ENCODE measurements at places on chromosomes 5 and 9.

GRCh38 chr5:146877783-146878475 is 628 bp downstream of the PPP2R2B start:
- peak; percentile 43 for DNase-seq

- no peak for DNase-seq
Measured at GRCh38 chr9:9170439-9171134, 1371.0 kb upstream of the DMAC1 start.

GRCh38 chr5:71974622-71975021 is 132.7 kb upstream of the MAP1B start:
- no peak for DNase-seq

GRCh38 chr5:140084541-140084940 is 29.4 kb upstream of the PURA start:
- no peak for DNase-seq

- DNase-seq, result no peak
Measured at GRCh38 chr9:97394881-97395280, 17.0 kb upstream of the TDRD7 start.

GRCh38 chr5:69033690-69034089 is 60.1 kb upstream of the SLC30A5 start:
- no peak for DNase-seq

- no peak for DNase-seq
Measured at GRCh38 chr5:151155775-151156506, 1.6 kb downstream of the ANXA6 start.

DNA sequence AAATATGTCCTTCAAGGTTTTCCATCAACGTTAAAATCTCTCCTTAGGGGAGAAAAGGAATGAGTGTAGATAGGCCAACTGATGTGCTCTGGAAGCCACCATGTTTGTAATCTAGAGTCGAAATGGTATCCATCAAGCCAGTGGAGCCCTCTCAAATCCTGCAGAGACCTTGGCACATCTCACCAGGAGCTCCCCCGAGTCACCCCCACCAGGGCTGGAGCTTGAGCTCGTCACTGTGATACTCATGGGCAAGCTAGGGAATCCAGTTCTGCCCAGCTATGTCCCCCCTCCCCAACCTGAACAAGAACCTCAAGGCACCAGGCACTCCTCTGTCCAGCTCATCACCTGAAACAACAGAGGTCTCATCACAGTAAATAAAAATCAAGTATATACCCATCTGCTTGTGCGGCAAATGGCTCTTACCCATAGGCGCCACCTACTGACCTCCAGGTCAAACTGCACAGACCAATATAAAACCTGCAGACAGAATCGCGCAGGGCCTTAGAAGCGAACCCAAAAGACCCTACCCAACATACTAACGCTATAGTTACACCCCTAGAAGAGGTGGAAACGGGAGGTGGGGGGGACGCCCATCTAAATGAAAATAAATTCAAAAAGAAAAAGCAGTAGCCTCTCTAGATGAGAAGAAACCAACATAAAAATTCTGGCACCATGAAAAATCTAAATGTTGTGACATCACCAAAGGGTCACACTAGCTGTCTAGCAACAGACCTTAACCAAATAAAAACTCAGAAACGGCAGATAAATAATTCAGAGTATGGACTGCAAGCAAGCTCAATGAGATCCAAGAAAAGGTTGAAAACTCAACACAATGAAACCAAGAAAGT is 75.0 kb downstream of the TTC39B start:
- no peak for DNase-seq

DNA sequence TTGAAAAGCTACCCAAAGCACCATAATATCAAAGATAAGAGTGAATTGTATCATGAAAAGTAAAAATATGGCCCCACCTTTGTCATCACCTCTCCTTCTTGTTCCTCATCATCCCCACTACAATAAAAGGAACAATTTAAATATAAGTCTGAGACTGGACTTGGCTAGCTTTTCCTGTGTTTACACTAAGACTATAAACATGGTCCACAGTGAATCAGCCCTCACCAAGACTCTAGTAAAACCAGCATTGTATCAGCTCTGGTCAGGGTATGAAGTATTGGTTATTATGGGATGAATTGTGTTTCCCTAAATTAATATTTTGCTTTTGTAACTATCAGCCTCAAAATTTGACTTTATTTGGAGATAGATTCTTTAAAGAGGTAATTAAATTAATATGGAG is 105.4 kb downstream of the SLC25A46 start:
- DNase-seq, result no peak

DNA sequence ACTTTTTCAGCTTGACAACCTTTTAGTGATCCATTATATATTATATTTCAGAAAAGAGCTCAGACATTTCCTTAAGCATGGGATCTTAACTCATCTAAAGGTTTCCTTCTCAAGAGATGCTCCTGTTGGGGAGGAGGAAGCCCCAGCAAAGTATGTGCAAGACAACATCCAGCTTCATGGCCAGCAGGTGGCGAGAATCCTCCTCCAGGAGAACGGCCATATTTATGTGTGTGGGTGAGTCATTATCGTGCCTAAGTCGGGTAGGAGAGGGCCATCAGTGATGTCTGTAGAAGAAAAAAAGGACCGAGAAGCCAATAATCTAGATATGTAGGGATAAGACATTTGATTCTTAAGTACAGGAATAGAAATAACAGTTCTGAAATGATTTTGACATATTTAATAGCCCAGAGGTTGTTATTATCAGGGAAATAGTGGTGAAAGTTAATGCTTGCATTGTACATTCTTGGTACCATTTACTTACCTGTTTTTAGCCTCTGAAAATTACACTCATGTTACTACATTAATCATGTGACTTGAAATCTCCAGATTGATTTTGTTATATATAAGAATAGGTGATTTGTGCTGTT is 28.2 kb downstream of the MTRR start:
- DNase-seq, result no peak

- no peak for DNase-seq
Measured at GRCh38 chr5:58381566-58381965, 78.3 kb downstream of the PLK2 start.

DNA sequence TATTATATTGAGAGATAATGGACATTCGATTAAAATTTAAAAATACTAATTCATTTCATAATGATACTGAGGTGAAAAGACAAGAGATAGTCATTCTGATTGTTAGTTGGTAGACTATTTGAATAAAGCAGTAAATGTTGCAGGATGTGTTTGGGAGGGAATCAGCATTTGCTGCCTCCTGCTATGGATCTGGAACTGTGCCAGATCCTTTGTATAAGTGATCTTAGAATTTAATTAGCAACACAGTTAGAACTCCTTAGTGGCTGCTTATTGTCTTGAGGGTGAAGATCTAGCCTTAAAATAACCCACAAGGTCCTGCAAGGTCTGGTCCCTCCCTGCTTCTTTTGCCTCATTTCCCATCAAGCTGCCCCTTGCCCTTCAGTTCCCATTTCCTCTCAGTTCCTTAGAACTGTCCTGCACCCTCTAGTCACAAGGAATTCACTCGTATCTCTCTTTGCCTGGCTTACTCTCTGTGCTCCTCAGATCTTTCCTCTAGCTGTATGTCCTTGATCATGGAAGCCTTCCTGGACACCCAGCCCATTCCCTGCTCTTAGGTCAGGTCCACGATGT is 12.5 kb downstream of the LECT2 start:
- no peak for DNase-seq

GRCh38 chr5:36164461-36164860 is 12.6 kb downstream of the SKP2 start:
- DNase-seq, result no peak

GRCh38 chr5:135846311-135846710 is 11.8 kb downstream of the SLC25A48 start:
- DNase-seq, result no peak

DNA sequence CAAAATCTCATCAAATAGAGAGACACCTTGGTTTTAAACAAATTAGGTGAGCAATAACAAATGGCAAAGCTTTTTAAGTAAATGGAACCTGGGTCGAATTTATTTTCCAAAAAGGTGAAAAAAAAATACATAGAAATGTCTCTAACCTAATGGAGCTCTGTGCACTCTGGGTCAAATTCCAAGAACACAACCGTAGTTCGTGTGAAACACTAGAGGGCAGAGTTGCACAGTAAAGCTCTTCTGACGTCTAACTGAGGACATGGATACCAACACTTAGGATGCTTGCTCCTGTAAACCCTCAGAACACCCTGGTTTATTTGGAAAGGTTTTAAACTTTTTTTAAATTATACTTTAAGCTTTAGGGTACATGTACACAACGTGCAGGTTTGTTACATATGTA is 18.9 kb downstream of the MARCHF11 start:
- no peak for DNase-seq

- peak; percentile 66 for DNase-seq
Measured at GRCh38 chr9:83432104-83432627, 106.0 kb downstream of the FRMD3 start.

DNA sequence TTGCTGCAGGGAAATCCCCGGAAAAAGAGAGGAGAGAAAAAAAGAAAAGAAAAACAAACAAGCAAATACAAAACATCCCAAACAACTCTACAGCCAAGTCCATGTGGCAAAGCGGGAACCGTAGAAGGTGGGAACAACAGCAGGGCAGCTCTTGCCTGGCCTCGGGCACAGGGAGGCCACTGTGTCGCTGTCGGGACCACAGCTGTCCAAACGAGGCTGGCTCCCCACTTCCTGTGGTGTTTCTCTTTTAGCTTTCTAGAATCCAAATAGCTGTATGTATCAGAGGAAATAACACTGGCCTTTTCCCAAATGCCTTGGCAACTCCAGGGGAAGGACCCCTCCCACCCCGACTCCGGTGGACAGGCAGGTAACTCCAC is 41.6 kb upstream of the EQTN start:
- no peak for DNase-seq

- DNase-seq, result no peak
Measured at GRCh38 chr5:31516802-31517201, 15.1 kb downstream of the DROSHA start.

DNA sequence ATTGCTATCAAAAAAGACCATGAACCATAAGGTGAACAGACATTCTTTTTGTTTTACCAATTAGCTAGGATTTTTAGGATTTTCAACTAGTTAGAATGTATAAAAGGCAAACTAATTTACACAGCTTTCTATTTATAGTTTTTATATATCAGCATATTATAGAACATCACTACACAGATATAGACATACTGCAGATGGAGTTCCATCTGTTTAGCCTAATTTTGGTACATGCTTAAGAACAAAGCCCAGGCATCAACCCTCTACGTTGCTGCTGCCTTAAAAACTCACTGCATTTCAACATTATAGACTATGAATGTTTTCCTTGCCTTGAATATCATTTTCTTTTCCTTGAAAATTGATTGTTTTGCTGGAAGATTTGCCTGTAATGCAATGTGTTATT is 2227.5 kb upstream of the C9orf72 start:
- DNase-seq, result no peak

- DNase-seq, result no peak
Measured at GRCh38 chr9:107969727-107970126, 480.2 kb upstream of the KLF4 start.

DNA sequence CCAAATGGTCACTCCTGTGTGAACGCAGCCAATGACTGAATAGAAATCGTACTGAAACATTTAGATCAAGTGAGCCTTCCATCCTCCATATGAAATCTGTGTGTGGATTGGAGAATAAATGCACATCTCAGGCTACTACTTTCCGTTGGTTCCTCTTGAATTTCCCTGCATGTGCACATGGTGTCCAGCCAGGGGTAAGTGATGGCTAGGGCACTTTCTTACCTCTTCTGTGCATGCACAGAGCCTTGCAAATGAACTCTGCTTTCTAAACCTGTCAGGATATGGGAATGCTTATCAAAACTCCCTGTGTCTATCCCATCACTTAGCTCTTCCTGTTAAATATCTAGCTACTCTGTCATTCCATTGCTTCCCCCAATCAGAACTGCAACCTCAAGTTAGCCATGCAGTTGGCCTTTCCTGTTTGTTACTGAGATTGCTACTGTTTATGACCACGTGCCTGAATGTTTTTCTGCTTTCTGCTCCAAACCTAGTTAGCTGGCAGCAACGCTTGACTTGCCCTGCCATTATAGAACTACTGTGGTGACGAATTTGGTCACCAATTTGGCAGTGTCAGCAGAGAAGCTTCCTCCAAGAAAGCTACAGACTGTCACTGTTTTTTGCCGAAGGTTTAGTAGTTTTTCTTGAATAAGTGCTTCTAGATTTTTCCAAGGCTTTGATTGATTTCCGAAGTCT is 661.6 kb downstream of the LRRC70 start:
- no peak for DNase-seq

DNA sequence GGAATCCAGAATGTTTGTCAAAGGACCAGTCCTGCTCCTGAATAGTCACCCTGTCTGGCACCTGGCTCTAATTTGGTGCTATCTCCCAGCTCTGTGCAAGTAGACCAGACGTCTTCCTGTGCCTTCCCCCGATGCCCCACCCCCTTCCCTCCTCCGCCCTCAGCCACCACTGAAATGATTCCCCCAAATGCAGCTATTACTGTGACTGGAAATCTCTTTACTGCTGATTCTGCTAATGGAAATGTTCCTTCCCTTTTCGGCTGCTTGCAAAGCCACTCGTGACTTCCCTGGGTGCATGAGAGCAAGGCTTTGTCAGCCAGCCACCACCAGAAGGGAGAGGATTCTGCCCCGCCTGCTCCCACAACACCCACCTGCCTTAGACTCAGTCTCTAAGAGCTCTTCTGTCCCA is 11.4 kb downstream of the ASTN2 start:
- no peak for DNase-seq

- no peak for DNase-seq
Measured at GRCh38 chr9:78044189-78044588, 12.6 kb upstream of the GNAQ start.

GRCh38 chr5:17839848-17840247 is 205.6 kb downstream of the TAF11L14 start:
- DNase-seq, result no peak

DNA sequence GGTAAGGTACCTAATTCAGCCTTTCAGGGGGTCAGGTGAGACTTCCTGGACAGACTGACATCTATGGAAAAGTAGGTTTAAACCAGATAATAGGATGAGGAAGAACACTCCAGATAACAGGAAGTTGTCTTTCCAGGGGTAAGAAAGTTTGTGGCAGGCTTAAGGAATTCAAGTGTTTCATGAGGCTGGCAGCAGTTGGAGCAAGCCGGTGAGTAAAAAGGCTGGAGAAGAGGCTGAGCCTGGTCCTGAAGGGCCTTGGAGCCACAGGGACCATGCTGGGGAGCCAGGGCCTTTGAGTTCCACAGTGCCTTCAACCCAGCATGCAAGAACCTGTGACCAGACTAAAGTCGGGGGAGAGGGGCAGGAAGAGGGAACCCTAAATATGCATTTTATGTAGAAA is 353.4 kb downstream of the SPOCK1 start:
- no peak for DNase-seq

GRCh38 chr9:479304-479970 is 264.8 kb downstream of the DOCK8 start:
- no peak for DNase-seq
